ENCODE measurements at places on chromosomes 7 and 10.
A peak's percentile ranks its signal among the peaks of the same experiment; 100 is the strongest.

DNA sequence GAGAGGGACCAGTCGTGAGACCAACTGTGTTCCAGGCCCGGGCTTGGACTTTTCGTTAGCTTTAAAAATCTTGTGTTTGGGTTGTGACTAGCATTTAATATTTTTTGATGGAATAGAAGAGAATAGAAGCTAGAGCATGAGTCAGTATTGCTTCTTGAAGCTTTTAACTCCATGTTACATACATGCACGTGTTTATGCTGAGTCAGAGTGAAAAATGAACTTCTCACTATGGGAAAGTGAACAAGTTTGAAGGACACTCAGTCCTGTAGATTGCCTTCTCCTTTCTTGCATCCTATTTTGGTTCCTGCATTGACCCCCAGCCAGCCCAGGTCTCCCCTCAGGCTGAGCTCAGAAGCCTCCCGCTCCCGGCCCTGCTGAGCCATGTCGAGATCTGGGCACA lies 31.8 kb downstream of the GHRHR start:
- DNase-seq, result no peak

DNA sequence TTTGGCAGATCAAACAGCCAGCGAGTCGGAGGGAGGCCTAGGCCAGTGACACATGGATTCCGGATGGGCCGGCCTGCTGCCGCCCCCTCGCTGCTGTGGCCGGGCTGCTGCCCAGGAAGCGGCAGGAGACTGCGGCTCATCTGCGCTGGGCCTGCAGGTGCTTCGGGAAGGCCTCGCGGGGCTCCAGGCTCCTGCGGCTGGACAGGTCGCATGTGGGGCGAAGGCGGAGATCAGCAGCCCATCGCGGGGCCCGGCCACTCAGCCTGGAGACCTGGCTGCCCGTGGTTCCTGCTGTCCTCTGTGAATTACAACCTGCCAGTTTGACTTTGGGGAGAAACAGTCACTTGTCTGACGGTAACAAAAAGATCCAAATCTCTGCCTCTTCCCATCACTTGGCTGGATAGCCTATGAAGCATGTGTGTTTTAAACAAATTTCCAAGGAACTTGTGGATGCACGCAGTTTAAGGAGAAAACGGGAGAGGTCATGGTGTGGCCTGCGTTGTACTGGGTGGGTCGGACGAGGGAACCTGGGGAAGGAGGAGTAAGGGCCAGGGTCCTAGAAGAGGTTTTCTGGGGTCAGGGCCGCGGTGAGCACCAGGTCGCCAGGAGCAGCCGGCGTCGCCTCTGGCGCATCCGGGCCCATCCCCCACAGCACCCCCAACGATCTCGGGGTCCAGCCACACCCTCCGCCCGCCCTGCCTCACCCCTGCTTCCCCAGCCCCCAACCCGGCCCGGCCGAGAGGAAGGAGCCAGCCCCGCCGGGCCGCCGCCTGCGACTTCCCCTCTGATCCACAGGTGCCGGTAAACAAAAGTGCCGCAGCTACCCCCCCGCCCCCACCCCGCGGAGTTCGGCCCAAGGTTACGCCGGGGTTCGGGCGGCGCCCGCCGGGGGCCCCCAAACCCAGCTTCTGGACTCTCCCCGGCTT lies 1.6 kb downstream of the SPOCK2 start:
- DNase-seq, result peak; percentile 72

DNA sequence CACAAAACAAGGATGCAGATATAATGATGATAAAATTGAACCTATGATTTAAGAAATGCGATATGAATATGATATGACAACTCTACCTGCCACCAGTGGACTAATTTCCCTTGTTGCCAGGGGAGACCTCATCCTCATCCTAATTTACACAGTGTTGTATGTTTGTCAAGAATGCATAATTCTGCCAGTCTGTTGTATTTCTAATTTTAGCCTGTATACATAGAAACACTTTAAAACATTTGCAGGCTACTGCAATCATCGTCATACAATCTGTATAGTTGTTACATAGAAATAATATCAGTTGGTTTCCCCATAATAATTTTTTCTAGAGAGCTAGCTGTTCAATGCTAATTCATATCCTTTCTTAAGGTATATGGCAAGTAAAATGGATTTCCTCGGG lies 274.2 kb downstream of the DPP6 start:
- no peak for DNase-seq

- no peak for DNase-seq
These were observed 141.1 kb downstream of the PKD1L1 start for GRCh38 chr7:47807126-47807525.

DNA sequence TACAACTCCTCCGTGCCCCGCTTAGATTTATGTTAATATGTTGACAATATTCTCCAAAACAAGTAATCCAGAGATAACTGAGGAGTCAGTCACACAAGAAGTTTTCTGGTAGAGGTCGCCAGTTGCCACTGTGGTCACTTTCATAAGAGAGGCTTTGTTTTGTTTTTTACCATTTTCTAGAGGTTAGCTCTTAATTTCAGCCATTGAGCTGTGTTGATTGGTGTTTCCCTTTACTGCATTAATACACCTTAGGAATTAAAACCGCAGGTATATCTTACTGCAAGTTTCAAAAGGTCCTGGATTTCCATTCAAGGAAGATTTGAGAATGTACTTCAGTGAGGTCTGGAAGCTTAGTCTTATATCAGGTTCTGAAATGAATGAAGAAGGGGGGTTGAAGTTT lies 3.5 kb downstream of the BMI1 start:
- no peak for DNase-seq

- no peak for DNase-seq
These were observed 5.7 kb upstream of the PRR15 start for GRCh38 chr7:29557954-29558353.

DNA sequence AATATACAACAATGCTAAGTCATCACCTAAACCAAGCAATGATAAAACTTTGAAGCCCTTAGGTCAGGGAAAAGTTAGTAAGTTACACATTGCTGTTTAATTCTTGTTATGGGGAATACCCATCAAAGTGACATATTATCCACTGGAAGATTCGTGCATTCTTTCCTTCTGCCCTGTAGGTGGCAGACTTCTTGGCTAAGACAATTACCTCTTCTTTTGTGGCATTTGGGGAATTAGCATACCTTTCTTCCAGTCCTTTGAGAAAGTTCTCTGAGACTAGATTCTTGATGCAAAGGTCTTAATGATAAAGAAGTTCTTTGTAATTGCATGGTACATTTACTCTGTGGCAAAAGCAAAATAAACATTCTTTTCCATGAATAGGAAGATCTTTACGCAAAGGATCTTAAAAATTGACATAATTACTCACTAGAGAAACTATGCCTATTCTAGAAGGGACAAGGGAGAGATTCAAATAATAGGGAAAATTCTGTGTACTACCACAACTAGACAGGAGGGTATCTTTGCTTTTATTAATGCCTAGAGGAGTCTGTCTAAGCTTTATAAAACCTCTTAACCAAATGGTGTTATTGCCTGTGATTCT lies 395.9 kb downstream of the GRM8 start:
- DNase-seq, result no peak

DNA sequence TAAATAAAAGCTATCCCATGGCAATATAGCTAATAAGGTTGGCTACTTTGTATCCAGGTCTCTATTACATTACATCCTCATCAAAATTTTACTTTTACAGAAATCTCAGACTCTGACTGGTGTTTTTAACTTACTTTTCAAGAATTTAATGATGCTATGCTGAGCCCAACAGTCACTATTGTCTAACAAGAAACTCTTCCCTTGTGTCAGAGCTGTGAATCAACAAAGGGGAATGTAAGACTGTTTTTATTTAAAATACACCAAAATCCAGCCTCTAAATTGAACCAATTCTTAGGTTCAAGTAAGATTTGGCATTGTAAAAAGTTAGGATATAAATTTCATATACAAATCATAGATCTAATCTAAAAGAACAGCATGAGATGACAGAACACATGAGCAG lies 7.0 kb downstream of the RTKN2 start:
- DNase-seq, result no peak

GRCh38 chr7:22088827-22089226 lies 143.1 kb upstream of the CDCA7L start:
- DNase-seq, result no peak

- DNase-seq, result no peak
These were observed 263.0 kb downstream of the BAMBI start for GRCh38 chr10:28940158-28940888.

DNA sequence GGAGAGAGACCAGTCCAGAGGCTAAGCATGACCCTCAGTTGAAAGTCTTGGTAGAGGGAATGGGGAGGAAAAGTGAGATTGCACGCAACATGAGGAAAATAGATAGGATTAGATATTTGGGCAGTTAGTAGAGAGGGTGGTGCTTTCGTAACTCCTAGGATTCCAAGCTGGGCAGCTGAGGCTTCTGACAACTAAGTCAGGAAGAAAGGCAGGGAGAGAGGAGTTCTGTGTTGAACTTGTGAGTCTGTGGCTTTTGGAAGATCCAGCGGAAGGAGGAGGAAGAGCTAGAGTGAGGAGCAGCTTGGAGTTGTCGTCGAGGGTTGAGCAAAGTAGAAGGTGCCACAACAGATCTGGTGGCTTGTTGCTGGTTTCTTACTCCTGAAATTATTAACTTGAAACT lies 21.8 kb downstream of the CUL1 start:
- DNase-seq, result no peak

- peak; percentile 55 for DNase-seq
These were observed 8.0 kb downstream of the PSD start for GRCh38 chr10:102410429-102411073.

DNA sequence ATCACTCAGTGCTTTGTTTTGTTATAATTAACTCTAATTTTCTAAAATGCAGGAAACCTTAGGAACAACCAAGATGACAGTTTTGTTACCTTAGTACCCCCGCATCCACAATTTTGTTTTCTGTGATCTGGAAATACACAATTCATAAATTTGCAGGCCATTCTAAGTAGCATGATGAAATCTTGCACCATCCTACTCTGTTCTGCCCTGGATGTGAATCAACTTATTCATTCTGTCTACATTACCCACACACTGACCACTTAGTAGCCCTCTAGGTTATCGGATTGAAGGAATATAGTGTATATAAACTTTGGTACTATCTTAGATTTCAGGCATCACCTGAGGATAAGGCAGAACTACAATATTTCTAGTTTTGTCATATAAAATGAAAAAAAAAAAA lies 155.9 kb downstream of the CTTNBP2 start:
- no peak for DNase-seq

GRCh38 chr10:6191147-6191546 lies 11.6 kb upstream of the PFKFB3 start:
- DNase-seq, result no peak

GRCh38 chr10:48899781-48900180 lies 39.9 kb downstream of the LRRC18 start:
- DNase-seq, result no peak

GRCh38 chr7:104625956-104626355 lies 297.6 kb downstream of the LHFPL3 start:
- DNase-seq, result no peak

- no peak for DNase-seq
These were observed 248.9 kb downstream of the FOXP2 start for GRCh38 chr7:114663502-114663901.

GRCh38 chr7:49669285-49669684 lies 104.2 kb upstream of the VWC2 start:
- DNase-seq, result no peak

GRCh38 chr10:132692311-132692710 lies 93.6 kb downstream of the NKX6-2 start:
- DNase-seq, result no peak

Data from activated CD4-positive, alpha-beta T cell treated with anti-CD3 and anti-CD28 coated beads, Interleukin-2, amount 50 U/mL, for 1 hour (primary cell).